ENCODE measurements at places on chromosomes 4 and X.

DNA sequence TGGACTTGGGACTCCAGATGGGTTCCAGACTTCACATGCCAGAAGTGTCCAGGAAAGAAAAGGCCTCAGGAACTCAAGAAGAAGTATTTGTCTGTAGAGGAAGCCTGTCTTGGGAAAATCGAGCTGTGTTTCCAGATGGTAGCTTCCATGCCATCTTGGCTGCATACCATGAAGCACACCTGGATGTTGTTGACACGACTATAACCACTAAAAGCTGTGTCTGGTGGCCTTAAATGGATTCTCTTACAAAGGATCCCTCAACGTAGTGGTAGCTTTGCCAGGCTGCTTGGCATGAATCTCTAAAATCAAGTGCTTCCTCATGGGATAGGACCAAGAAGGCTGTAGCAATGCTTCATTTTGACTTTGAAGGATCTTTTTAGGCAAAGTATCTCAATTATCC lies 313.4 kb upstream of the BOD1L1 start:
- DNase-seq = no peak

DNA sequence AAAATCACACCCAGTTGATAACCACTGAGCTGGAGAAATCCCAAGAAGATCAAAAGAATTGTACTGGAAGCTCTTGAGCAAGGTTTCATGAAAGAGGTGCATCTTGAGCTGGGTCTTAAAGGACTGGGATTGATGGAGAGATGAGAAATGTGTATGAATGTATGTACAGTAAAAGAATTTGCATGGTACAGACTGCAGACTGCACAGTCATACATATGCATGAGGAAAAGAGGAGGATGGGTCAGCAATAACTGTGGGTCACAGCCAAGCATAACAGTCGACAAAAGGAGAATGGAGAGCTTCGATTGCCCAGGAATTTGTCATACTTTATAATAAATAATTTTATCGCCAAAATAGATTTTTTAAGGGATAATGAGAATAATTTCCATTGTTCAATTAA lies 4.8 kb upstream of the RELL1 start:
- DNase-seq = no peak

DNA sequence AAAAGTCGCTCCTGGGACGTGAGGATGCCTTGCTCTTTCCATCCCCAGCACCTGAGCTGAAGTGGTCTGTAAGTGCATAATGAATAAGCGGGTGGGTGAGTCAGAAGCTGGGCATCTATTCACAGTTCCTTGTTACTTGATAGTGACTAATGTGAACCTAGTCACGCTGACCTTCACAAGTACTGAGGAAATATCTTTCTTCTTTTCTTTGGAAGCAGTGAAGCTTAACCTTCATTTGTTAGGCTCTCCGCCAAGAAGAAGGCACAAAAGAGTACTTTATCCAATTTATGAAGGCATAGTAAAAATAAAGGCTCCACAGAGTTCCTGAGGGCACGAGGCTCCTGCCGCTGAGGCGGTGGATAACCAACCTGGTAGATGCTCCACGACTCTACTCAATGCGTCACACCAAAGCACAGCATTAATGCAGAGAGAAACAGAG lies 475.7 kb upstream of the SLIT2 start:
- DNase-seq = no peak

GRCh38 chrX:67734111-67734753 lies 190.4 kb downstream of the AR start:
- DNase-seq = no peak

DNA sequence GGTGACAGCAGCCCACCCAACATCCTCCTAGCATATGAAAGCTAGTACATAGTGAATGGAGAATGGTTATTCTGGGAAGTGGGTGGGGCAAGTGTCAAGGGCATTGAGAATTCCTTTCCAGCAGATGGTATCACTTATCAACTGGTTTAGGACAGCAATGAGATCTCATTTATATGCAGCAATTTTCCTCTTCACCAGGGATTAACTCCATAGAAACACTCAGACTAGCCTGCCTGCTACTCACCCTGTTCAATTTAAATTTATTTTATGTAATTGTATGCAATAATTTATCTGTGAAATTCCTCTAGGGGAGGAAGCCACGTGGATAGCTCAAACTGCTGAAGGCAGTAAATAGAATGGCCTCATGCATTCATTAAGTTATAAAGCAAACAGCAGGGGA lies 101.6 kb upstream of the MID1IP1 start:
- no peak for DNase-seq

GRCh38 chr4:112284166-112284565 lies 1.5 kb downstream of the TIFA start:
- DNase-seq = no peak

- DNase-seq = no peak
Observed at GRCh38 chr4:16545656-16546055, 319.4 kb upstream of the TAPT1 start.

DNA sequence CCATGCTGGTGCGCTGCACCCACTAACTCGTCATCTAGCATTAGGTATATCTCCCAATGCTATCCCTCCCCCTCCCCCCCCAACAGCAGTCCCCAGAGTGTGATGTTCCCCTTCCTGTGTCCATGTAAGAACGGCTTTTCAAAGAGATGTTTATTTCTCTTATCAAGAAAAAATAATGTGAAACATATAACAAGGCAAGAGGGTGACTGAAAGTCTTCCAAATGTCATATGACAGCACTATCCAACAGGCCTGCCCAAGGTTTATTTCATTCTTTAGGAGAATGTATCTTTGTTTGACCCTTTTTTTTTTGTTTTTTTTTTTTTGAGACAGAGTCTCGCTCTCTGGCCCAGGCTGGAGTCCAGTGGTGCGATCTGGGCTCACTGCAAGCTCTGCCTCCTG lies 29.9 kb upstream of the REPS2 start:
- no peak for DNase-seq

GRCh38 chr4:70842761-70843435 lies 3.2 kb upstream of the GRSF1 start:
- DNase-seq = no peak

GRCh38 chr4:102625232-102625930 lies 124.2 kb downstream of the NFKB1 start:
- DNase-seq = no peak

DNA sequence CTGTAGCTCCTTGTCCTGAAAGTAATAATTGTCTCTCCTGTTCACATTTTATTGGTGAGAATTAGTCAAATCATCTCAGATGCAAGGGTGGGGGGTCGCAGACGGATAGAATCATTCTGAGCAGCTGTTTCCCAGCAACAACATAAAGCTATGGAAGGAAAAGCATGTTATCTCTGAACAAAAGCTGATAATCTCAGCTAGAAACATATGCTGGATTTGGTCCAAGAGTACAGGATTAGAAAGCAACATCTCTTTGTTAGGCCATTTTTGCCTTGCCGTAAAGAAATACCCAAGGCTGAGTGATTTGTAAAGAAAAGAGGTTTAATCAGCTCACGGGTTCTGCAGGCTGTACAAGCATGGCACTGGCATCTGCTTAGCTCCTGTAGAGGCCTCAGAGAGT lies 472.8 kb upstream of the BOD1L1 start:
- DNase-seq = no peak

- DNase-seq = no peak
Observed at GRCh38 chrX:78555401-78555980, 103.6 kb downstream of the RTL3 start.

- DNase-seq = no peak
Observed at GRCh38 chr4:98728433-98728832, 70.0 kb upstream of the TSPAN5 start.

DNA sequence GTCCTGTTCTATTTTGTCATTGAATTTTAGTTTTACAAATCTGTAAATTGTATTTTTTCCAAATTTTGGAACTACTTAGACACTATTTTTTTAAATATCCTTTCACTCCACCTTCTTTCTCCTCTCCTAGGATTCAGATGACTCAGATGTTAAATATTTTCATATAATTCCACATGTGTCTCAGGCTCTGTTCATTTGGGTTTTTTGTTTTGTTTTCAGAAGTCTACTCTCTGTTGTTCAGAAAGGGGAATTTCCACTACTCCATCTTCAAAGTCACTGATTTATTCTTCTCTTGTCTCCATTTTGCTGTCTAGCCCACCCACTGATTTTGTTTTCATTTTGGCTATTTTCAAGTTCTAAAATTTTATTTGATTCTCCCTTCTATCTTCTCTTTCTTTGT lies 264.0 kb upstream of the SLIT2 start:
- DNase-seq = no peak

- DNase-seq = no peak
Observed at GRCh38 chr4:7337196-7338058, 97.3 kb downstream of the PSAPL1 start.

DNA sequence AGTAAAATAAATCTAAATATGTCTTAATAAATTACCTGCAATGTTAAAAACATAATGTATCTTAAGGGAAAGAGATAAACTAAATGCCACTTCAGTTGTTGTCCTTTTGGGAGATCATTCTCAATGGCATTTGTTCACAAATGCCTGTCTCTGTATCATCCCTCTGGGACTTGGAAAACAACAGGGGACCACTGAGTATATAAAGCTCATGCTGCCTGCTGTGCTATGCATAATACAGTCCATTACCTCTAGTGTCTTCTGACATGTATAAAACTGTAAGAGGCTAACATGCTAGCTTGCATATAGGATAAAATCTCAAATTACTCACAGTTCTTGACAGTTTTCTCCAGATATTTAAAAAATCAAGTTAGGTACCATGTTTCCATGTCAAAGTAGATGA lies 503.9 kb downstream of the PDHA2 start:
- no peak for DNase-seq

DNA sequence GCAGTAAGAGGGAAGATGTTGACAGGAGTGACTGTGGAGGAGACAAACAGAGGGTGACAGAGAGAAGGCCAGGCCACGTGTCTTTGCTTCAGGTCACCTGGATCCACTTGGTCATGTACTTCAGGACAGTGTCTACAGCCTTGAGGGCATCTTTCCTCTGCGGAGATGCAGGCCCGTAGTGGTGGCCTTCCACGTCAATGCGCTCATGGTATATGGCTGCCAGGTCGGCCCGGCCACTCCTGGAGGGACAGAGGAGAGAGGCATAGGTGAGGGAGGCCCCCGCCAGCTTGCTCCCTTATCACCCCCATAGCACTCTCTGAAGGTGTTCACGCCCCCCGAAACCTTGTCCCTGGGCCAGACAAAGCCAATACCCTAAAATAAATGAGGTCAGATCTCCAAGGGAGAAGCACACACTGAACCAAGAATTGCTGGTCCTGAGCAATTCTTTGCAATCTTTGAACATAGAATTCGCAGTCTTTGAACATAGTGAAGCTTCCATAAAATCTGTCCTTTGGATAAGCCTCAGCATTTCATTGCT lies 99.9 kb downstream of the ENPP6 start:
- no peak for DNase-seq

GRCh38 chr4:20432088-20432487 lies 180.4 kb downstream of the SLIT2 start:
- DNase-seq = no peak

DNA sequence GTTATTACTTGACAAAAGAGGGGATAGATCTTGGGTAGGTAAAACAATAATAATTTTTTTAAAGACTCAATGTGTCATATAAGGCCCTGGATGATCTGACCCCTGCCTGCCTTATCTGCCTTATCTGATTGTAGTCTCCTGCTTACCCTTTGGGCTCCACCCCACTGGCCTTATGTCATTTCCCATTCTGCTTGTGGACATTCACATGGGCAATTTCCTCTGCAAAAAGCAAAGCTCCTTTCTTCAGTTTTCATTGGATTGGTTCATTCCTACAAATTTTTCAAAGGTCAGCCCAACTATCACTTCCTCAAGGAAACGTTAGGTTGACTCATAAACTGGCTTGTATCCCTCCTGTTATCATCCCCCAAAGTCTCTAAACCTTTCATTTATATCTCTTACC lies 15.7 kb upstream of the TET2 start:
- DNase-seq = no peak

- no peak for DNase-seq
Observed at GRCh38 chr4:55098456-55099204, 26.8 kb downstream of the KDR start.

Measured in type B pancreatic cell (in vitro differentiated cells).